ENCODE measurements at places on chromosomes 2 and 18.

GRCh38 chr2:30601375-30601774 lies 154.3 kb downstream of the LCLAT1 start:
- no peak for DNase-seq

DNA sequence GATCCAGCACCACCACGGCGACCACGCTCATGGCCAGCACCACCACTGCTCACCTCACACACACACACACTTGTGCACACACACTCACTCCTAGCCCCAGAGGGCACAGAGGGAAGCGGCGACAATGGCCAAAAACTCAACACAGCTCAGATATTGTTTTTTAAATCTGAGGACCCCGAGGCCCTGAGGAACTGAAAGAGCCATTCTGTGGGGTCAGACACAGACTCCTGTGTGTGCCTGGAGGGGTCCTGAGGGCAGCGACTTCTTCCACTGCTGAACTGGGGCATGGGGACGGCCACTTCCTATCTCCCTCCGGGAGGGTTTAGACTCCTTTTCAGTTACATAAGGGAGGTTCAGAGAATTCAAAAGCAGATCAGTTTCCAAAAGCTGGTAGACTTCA lies 116.6 kb upstream of the PXDN start:
- no peak for DNase-seq

DNA sequence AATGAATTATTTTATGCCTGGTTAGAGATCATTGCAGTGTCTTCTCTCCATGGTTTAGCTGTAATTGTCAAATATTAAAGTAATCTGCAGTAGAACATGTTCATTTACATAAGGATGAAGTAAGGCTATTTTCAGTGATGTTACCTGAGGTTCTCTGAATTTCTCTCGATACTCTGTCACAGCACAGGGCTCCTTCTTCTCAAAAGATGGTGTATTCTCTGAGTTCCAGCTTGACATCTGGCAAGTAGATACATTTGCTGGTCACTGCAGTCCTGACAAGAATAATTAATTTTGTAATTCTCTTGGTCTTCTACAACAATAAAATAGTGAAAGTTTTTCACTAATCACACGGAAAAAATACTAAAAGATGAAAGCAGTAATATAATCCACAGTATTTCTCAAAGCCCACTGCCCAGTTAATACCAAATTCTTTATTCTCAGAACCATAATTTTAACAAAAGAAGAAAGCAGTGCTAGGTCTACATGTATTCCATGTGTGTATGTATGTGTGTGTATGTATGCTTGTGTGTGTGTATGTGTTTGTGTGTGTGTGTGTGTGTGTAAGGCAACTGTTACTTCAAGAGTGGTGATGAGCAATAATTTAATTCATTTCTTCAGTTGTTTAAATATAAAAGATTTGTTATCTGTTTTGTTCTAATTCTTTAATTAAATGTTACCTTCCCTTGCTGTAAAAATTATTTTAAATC lies 1165.5 kb upstream of the SLC39A10 start:
- no peak for DNase-seq

DNA sequence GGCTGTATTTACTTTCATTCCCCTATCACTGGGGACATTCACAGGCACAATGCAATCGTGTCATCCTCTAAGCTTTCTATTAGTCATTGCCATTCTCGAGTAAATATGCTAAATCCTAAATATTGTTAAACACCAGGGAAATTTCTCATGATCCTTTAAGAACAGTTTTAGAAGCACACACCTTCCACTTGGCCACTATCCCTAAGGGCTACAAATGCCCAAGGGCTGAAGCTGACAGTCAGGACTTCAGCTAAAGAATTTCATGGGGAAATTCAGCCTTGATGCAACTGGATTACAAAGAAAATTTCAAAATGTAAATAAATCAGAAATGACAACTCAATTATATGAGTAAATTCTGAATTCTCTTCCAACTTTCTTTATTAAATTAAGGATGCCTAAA lies 163.1 kb upstream of the PID1 start:
- DNase-seq, result no peak

DNA sequence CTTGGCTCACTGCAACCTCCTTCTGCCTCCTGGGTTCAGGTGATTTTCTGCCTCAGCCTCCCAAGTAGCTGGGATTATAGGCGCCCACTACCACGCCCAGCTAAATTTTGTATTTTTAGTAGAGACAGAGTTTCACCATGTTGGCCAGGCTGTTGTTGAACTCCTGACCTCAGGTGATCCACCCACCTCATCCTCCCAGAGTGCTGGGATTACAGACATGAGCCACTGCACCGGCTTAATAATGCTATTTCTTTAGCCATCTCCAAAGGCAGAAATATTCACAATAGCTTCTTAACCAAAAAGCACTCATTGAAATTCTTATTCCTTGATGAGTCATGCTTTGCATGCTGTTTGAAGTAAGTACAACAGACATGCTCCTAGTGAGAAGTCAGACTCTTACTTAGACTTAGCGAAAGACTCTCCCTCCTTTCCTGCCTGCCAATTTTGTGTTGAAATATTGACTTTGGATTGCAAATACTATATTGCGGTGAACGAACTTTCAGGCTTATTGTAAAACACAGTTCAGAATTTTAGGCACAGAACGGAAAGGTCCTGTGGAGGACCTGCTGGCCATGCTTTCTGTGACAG lies 4.4 kb downstream of the ACTR3 start:
- no peak for DNase-seq

DNA sequence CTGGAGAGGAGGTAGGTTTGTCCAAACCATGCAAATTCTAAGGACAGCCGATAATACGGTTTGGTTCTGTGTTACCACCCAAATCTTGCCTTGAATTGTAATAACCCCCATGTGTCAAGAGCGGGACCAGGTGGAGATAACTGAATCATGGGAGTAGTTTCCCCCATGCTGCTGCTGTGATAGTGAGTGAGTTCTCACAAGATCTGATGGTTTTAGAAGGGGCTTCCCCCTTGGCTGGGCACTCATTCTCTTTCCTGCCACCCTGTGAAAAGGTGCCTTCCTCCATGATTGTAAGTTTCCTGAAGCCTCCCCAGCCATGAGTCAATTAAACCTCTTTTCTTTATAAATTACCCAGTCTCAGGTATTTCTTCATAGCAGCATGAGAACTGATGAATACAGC lies 295.2 kb downstream of the NBAS start:
- DNase-seq, result no peak

DNA sequence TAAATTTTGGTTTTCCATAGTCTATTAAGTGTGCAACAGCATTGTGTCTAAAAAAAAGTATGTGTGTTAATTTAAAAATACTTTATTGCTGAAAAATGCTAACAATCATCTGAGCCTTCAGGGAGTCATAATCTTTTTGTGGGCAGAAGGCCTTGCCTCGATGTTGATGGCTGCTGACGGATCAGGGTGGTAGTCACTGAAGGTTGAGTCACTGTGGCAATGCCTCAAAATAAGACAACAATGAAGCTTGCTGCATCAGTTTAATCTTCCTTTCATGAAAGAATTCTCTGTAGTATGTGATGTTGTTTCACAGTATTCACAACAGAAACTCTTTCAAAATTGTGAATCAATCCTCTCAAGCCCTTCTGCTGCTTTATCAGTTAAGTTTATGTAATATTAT lies 31.3 kb downstream of the HDHD2 start:
- no peak for DNase-seq

DNA sequence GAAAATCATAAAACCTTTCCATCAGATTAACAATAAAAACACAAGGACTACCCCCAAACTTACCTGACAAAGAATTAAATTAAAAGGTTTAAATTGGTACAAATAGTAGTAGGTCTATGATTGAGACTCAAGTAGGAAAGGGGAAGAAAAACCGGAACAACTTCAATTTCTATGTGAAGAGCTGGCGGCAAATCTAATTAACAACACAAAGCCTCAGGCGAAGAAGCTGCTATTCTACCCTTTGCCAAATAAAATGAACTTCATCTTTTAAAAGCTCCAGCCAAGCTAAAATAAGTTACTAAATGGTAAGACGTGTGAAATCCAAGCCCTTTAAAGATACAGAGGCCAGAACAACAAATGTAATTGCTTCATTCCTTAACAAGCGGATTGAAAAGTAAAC lies 146.5 kb downstream of the DLGAP1 start:
- no peak for DNase-seq

DNA sequence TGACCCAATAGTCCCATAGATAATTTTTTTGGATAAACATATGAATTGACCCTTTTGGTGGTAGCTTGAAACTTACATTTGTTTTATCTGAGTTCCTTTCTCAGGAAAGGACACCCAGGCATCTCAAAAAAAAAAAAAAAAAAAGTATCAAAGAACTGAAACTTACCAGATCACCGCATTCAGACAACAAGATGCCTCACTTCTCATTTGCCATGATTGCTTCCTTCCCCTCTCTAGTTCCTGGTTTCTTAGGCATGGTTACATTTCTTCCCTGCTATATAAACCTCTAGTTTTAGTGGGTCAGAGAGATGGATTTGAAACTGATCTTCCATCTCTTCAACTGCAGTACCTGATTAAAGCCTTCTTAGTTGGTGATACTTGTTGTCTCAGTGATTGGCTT lies 240.1 kb downstream of the ACKR3 start:
- no peak for DNase-seq
